NT2/D1 (cell line): ENCODE measurements at places on chromosomes 7 and 10.
A peak's percentile ranks its signal among the peaks of the same experiment; 100 is the strongest.

DNA sequence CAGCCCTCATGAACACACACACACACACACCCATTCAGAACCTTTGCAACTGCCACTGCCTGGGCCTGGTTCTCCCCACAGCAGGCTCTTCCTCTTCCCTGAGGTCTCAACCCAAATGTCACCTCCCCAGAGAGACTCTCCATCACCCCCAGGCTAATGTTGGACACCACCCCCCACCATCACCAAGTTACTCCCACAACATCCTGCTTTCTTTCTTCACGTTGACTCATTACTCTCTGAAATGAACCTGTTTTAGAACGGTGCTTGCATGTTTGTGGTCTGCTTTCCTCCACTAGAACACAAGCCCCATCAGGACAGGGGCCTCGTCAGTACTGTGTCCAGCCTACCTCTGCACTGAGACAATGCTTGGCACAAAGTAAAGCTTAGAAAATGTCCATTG lies 16.0 kb downstream of the AFAP1L2 start:
- no peak for DNase-seq

- no peak for DNase-seq
Measured at GRCh38 chr10:126669168-126669567, 1.3 kb downstream of the C10orf90 start.

GRCh38 chr10:73771722-73772280 lies 10.0 kb upstream of the CHCHD1 start:
- DNase-seq = peak; percentile 32

DNA sequence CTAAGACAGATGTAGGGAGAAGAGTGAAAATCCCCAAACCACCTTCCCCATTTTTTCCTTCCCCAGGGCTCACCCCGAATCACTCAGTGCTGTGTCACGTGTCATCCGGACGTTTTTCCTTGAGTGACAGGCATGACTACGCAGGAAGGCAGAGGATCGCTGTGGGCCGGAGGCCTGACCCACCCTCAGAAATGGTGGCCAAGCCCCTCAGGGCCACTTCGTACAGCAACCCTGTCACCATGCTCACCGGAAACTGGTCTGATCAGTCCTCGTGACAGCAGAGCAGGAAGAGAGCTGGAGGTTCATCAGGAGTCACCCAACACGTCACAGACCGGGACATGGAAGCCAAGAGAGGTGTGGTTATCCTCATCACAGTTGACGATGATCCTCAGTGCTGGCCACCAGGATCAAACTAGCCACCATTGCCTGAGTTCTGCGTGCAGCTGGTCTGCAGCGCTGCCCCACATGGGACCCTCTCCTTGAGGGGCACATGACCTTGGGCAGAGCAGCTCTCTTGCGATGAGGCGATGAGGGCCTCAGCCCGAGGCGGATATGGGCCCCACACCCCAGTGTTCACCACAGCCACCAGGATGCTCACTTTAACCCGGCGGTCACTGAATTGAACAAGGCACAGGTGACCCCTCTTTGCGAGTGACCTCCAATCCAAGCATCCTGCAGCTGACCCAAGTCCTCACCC lies 99.3 kb upstream of the INSIG1 start:
- DNase-seq = no peak

DNA sequence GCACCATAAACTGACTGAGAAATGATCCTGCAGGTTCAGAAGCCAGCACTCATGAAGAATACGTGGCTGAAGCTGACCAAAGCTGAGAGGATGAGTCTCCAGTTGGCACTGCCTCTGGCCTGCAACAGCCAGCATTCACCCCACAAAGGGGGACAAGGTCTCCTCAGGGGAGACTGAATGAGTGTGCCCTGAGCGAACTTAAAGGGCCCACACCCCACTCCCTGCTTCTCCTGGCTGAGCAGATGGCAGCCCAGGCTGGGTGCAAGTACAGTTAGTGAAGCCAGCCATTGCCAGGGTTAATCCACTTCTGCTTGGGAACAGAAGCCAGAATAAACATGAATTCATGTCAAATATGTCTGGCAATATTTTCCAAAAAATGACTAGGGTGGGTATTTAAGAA lies 98.1 kb downstream of the PPP1R17 start:
- DNase-seq = no peak

GRCh38 chr10:77967611-77968022 lies 41.1 kb upstream of the DLG5 start:
- no peak for DNase-seq

- DNase-seq = no peak
Measured at GRCh38 chr10:132898391-132899053, 43.8 kb downstream of the CFAP46 start.

GRCh38 chr7:100556541-100556940 lies 17.2 kb downstream of the SAP25 start:
- DNase-seq = no peak

- DNase-seq = no peak
Measured at GRCh38 chr10:124049484-124049883, 43.9 kb downstream of the CHST15 start.

- DNase-seq = no peak
Measured at GRCh38 chr10:101133489-101134298, 2.6 kb downstream of the TLX1 start.

- no peak for DNase-seq
Measured at GRCh38 chr7:47557694-47558670, 23.9 kb downstream of the TNS3 start.

DNA sequence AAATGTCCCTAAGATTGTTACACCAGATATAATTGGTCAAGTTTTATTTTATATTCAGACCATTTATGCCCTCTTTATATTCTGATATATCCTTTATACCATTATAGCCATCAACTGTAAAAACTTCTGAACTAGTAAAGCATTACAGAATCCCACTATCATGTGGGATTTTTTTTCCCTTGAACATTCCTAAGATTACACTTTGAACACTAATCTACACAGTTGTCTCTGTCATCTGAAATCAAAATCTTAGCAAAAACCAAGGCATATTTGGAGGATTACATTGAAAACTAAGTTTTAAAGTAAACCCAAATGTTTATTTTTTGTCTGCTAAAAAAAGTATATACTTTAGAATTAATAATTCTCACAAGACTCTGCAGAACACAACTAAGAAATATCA lies 116.2 kb upstream of the GPR22 start:
- DNase-seq = no peak

- peak; percentile 35 for DNase-seq
Measured at GRCh38 chr7:74617180-74617744, 40.3 kb upstream of the GTF2I start.

GRCh38 chr10:118349235-118349634 lies 7.1 kb upstream of the FAM204A start:
- DNase-seq = no peak

GRCh38 chr10:22268503-22268902 lies 47.7 kb upstream of the COMMD3 start:
- no peak for DNase-seq

DNA sequence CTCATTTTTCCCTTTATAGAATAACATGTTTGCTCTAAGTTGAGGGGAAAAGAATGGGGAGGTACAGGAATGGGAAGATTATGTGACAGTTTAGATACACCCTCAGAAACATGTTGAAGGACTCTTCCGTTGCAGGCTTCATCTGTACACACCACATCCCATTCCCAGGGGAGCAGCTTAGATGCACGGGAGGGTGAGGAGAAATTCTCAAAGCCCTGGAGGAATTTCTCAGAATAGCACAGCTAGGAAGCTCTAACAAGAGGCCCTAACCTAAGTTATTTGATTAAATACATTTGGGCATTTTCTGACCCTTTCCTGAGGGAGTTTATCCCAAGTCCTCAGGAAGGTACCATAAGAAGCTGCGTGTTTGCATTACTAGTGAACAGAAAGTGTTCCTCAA lies 660.2 kb upstream of the IGFBP3 start:
- DNase-seq = no peak

- no peak for DNase-seq
Measured at GRCh38 chr10:21623291-21623690, 89.3 kb downstream of the MLLT10 start.

DNA sequence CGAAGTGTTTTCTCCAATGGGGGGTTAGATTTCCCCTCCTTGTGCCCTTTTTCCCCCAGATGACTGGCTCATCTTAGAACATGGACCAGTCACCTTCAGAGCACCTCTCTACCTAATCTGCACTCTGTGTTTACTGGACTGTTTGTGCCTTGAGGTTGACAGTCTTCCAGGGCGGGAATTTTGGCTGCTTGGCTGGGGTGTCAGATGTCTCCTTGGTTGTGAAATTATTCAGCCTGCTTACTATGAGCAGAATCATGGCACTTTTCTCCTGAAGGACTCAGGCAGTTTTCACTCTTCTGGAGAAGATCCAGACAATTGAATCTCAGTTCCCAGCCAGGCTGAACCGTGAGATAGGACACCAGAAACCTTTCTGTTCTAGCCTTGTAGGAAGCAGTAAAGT lies 60.3 kb upstream of the NFKB2 start:
- no peak for DNase-seq

DNA sequence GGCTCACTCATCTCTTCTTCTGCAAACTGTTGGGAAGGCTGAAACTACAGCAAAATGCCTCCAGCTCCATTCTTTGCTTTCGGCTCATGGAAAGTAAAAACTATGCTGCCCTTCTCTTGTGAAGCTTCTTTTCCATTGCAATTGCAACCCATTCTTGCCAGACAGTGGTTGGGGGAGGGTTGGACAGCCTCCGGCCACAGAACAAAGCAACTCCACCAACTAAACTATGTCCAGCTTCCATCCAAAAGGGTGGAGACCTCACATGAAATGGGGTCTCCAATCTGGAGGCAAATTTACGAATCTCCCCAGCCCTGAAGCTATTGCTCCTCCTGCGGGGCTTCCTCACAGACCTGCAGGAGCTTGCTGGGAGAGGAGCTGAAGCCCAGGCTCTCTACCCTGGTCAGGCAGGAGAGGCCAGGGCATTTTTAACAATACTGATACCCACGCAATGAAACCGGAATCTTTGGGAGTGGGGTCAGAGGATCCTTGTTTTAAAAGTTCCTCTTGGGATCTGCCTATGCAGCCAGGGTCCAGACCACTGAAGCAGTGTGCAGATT lies 549 bp downstream of the GPNMB start:
- DNase-seq = no peak

DNA sequence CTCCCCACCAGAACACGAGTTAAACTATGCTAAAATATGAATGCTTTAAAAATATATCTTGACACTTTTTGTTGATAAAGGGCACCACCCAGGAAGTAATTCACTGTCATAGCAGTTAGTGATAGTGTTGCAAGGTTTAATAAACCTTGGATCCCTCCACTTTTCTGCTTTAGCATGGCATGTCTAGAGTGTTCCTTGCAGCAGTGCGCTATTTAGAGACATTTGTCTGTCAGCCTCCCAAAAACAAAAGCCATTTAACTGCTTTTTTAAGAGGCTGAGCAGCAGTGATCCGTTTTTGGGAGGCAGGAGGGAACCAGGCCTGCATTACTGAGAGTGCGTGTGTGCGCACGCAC lies 69.6 kb upstream of the RAB11FIP2 start:
- no peak for DNase-seq

DNA sequence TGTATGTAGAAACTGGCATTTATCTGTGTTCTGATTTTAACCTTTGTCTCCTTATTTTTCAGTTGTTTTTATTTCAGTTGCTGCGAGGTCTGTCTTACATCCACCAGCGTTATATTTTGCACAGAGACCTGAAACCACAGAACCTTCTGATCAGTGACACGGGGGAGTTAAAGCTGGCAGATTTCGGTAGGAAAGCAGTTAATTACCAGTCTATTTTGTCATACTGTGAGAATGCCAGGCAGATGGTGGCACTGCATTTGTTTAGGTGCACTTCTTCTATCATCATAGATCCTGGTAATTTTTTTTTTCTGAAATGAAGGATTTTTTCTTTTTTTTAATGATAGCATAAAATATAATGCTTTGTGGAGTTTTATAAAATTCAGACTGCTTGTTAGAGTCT lies 321.4 kb downstream of the CDK14 start:
- DNase-seq = no peak

GRCh38 chr7:2760098-2760889 lies 72.3 kb downstream of the AMZ1 start:
- peak; percentile 76 for DNase-seq

- no peak for DNase-seq
Measured at GRCh38 chr7:40572810-40573465, 438.1 kb downstream of the SUGCT start.

DNA sequence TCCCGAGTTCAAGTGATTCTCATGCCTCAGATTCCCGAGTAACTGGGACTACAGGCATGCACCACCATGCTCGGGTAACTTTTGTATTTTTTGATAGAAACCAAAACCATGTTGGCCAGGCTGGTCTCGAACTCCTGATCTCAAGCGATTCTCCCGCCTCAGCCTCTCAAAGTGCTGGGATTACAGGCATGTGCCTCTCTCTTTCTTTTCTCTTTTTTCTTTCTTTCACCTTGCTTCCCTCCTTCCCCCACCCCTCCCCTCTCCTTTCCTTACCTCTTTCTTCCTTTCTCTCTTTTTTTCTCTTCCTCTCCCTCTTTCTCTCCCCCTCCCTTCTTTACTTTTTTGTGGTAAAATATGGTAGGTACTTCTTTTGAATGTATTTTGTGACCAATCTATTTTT lies 62.2 kb downstream of the ANKRD61 start:
- no peak for DNase-seq

GRCh38 chr7:135186841-135187253 lies 16.3 kb upstream of the CYREN start:
- no peak for DNase-seq

DNA sequence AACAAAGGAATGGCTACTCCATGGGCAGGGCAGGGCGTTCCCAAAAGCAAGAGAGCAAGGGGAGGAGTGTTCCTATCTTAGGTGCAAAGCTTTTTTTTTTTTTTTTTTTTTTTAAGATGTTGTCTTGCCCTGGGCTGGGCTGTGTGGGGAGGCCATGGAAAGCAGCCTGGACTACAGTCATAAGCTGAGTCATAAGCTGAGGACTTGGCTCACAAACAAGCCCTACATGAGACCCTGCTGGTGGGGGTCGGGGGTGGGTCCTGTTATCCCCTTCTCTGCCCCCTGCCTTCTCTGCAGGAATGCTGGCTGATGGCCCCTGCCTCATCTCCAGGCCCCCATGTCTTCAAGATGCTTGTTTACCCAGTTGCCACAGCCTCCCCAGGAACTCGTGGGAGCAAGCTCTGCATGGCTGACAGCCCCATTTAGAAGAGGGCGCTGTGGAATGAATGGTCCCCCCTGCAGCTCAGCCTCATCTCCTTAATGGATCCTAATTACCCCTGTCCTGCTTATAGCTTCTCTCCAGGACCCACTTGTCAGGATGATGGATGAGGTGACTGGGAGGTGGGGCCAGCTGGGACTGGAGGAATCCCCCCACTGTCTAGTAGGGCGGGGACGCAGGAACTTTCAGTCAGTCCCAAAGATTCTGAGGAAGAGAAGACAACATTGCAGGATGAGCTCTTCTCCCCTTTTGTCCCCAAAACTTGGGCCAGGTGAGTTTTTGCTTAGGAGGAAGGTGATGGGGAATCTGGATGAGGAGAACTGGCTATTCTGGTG lies 340.8 kb upstream of the PODXL start:
- DNase-seq = peak; percentile 80
